ENCODE measurements at places on chromosomes 5 and 9.

DNA sequence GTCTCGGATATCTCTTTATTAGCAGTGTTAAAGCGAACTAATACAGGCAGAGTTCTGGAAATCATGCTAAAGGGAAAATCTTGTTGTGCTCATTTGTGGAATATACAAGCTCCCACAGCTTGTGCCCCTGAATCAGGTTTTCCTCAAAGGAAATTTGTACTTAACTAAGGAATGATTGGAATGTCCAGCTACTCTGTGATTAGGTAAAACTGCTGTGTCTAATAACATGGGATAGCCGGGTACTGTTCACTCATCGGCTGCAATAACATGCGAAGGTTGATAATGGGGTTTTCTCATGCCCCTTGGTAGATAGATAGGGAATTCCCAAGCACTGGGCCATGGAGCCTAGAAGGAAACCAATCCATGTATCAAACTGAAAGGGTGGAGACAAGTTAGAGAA is 306.7 kb downstream of the NR2F1-AS1 start:
- no peak overlapping the region for H3K27ac ChIP-seq
- no peaks in the 10 kb centered on the region for H3K27me3 ChIP-seq
- H3K36me3 ChIP-seq, result no peaks in the 10 kb centered on the region
- no peaks in the 10 kb centered on the region for H3K4me1 ChIP-seq
- no peak for DNase-seq

DNA sequence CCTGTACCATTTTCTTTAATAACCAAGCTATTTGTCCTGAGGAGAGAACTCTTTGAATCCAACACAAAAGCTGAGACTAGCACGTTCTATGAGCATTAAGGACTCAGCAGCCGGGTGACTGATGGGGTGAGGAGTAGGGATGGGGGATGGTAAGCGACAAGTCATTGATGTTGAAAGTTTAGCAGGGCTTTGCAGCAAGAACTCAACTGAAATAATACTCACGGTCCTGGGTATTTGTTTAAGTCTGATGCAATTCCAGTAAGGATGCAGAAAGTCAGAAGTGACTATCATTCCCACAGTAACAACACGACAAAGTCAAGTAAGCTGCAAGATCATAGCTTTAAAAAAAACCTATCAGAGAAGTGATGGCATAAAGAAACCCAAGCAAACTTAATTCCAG is 131.1 kb downstream of the ACTL7B start:
- no peak overlapping the region for H3K4me3 ChIP-seq
- H3K27ac ChIP-seq, result no peak overlapping the region
- DNase-seq, result no peak
- H3K4me1 ChIP-seq, result no peaks in the 10 kb centered on the region
- H3K27me3 ChIP-seq, result no peaks in the 10 kb centered on the region

GRCh38 chr9:131685753-131686706 is 53.8 kb downstream of the RAPGEF1 start:
- H3K4me3 ChIP-seq, result no peak overlapping the region
- no peaks in the 10 kb centered on the region for H3K27me3 ChIP-seq
- DNase-seq, result no peak
- H3K36me3 ChIP-seq, result no peaks in the 10 kb centered on the region
- H3K4me1 ChIP-seq, result peaks cover 1% of the 10 kb centered on the region

DNA sequence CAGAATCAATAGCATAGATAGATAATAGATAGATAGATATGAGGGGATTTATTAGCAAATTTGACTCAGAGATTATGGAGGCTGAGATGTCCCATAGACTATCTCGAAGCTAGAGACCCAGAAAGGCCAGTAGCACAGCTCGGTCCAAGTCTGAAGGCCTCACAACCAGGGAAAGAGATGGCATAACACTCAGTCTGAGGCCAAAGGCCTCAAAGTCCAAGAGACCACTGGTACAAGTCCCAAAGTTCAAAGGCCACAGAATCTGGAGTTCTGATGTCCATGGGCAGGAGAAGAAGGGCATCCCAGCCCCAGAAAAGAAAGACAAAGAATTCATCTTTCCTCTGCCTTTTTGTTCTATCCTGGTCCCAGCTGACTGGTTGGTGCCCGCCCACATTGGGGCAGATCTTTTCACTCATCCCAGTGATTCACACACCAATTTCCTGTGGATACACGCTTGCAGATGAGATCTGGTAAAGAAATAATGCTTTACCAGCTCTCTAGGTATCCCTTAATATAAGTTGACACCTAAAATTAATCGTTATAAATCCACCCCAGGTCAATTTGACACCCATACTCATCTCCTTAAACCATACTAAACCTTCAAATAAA is 127.8 kb upstream of the FBN2 start:
- H3K4me3 ChIP-seq, result no peak overlapping the region
- H3K4me1 ChIP-seq, result no peaks in the 10 kb centered on the region
- H3K27me3 ChIP-seq, result no peaks in the 10 kb centered on the region
- DNase-seq, result no peak
- no peaks in the 10 kb centered on the region for H3K36me3 ChIP-seq
- H3K27ac ChIP-seq, result no peak overlapping the region

DNA sequence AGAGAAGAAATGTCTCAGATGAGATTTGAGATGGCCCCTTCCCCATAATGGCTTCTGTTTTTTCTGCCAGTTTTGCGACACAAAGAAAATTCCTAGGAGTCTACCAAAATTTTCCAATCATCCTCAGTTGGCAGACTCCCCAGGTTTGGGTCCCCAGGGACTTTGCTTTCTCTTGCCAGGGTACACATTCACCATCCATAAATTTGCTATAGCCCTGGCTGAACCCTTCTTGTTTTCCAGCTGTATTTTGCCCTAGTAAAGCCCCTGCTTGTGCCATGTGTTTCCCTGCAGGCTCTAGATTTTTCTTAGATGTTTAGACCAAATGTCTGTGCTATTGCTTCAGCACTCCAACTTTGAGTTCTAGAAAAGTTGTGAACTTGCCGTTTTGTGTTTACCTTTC is 283.2 kb downstream of the ANXA1 start:
- no peaks in the 10 kb centered on the region for H3K36me3 ChIP-seq
- H3K4me3 ChIP-seq, result no peak overlapping the region
- H3K27ac ChIP-seq, result no peak overlapping the region
- DNase-seq, result no peak
- H3K4me1 ChIP-seq, result no peaks in the 10 kb centered on the region

DNA sequence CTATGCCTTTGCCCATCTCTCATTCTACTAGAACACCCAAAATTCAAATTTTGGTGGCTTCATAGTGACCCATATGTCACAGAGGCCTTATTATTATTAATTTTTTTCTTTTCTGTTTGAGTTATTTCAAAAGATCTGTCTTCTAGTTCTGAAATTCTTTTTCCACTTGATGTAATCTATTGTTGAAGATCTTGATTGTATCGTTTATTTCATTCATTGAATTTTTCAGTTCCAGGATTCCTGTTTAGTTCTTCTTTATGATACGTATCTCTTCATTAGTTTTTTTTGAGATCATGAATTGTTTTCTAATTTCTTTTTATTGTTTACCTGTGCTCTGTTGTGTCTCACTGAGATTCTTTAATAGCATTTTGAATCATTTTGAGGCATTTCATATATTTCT is 24.6 kb upstream of the APBA1 start:
- H3K4me1 ChIP-seq, result no peaks in the 10 kb centered on the region
- no peak for DNase-seq
- H3K36me3 ChIP-seq, result no peaks in the 10 kb centered on the region
- no peak overlapping the region for H3K27ac ChIP-seq
- H3K27me3 ChIP-seq, result no peaks in the 10 kb centered on the region
- no peak overlapping the region for H3K4me3 ChIP-seq

- no peak overlapping the region for H3K27ac ChIP-seq
- DNase-seq, result no peak
- 0 out of 2 replicates have a peak, but pooled peaks cover 2% of the 10 kb centered on the region for H3K36me3 ChIP-seq
- H3K4me3 ChIP-seq, result no peak overlapping the region
- no peaks in the 10 kb centered on the region for H3K27me3 ChIP-seq
- H3K4me1 ChIP-seq, result peaks cover 3% of the 10 kb centered on the region
Measured at GRCh38 chr5:127402361-127402760, 111.8 kb downstream of the MEGF10 start.

DNA sequence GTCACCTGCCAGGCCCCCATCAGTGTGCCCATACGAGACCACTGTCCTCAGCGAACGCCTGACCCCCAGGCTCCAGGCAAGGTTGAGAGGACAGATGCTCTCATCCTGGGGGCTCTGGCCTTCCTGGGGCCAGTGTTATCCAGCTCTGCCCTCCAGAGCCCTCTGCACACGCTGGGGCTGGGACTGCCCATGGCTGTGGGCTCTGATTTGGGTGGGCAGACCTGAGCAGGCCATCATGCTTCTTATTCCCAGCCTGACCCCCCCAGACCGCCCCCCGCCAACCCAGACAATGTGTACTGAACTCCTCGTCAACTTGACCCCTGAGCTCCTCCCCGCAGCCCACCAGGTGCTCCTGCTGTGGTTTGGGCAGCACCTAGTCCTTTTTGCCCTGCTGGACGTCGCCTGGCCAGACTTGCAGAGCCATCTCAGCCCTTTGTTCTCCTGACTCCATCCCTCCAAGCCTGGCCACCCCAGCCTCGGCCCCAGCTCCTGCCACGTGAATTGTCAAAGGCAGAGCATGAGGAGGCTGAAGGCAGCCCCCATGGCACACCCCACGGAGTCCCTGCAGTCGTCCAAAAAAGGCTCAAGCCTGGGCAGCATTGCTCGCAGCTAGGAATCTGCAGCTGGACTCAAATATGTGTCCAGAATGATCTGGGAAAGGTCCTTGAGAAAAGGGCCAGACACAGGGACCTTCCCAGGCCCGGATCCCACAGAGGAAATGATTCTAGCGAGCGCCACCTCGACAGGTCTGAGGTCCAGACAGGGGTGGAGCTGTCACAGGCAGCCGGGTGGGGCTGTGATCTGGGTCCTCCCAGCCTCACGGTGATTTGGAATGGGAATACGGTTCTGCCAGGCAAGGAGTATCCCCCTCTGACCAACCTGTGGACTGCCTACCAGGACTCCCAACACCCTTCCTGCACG is 87.0 kb downstream of the ADAMTS2 start:
- no peak for DNase-seq
- H3K4me1 ChIP-seq, result 0 out of 2 replicates have a peak, but pooled peaks cover 1% of the 10 kb centered on the region
- no peak overlapping the region for H3K27ac ChIP-seq
- H3K36me3 ChIP-seq, result no peaks in the 10 kb centered on the region
- no peaks in the 10 kb centered on the region for H3K27me3 ChIP-seq

DNA sequence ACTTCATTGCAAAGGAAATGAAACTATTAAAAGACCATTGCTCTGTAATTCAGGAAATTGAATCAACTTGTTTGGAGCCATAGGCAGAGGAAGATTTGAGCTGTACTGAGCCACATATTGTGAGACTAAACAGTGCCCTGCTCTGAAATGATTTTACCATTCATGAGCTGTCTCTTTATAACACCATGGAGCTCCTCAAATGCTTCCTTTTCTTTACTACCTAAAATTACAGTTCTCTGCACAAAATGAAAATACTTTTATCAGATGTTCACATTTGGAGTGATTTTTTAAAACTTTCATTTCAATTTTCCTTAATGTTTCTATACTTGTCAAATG is 97.9 kb downstream of the NLN start:
- H3K27ac ChIP-seq, result no peak overlapping the region
- no peak for DNase-seq
- H3K4me3 ChIP-seq, result no peak overlapping the region
- H3K4me1 ChIP-seq, result 0 out of 2 replicates have a peak, but pooled peaks cover 1% of the 10 kb centered on the region

GRCh38 chr9:126520453-126520852 is 93.3 kb upstream of the LMX1B start:
- H3K36me3 ChIP-seq, result no peaks in the 10 kb centered on the region
- H3K4me1 ChIP-seq, result 0 out of 2 replicates have a peak, but pooled peaks cover 2% of the 10 kb centered on the region
- H3K27me3 ChIP-seq, result no peaks in the 10 kb centered on the region
- H3K4me3 ChIP-seq, result no peak overlapping the region
- DNase-seq, result no peak
- H3K27ac ChIP-seq, result no peak overlapping the region

DNA sequence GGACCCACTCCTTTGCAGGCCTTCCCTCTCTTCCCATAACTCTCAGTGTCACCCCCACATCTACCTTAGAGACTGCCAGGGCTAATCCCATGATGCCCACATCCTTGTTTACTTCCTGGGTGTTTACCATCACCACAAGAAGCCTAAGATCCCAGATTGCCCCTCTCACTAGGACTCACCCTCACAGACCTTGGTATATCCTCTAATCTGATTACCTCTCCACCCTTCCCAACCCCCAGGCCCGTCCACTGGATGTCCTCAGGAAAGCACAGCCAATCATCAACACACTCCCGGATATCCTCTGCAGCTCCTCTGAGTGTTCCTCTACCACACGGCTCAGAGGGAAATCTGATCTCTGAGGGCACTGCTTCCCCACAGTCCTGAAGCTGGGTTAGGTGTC is 91.0 kb downstream of the FOXD1 start:
- no peak for DNase-seq
- H3K27ac ChIP-seq, result no peak overlapping the region
- H3K36me3 ChIP-seq, result no peaks in the 10 kb centered on the region
- H3K4me3 ChIP-seq, result no peak overlapping the region
- H3K27me3 ChIP-seq, result no peaks in the 10 kb centered on the region
- H3K4me1 ChIP-seq, result no peaks in the 10 kb centered on the region

GRCh38 chr5:54927097-54927746 is 58.2 kb downstream of the ESM1 start:
- no peaks in the 10 kb centered on the region for H3K36me3 ChIP-seq
- H3K27ac ChIP-seq, result no peak overlapping the region
- peaks cover 2% of the 10 kb centered on the region for H3K27me3 ChIP-seq

DNA sequence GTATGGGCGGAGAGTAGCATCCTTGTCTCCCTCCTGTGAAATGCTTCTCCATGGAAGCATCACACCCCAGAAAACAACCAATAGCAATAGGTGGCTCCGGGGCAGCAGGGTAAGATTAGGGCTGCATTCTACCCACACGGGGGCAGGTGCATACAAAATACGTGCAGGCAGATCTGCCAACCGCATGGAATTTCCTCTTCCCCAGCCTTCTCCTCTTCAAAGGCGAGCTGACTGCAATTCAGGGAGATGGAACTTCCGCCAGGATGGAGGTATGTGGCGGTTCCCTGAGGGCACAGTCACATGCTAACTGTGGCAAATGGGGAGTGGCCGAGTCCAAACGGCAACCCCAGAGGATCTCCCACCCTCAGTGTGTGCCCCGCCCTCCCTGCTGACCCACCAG is 81.5 kb downstream of the LMNB1 start:
- H3K27ac ChIP-seq, result no peak overlapping the region
- no peaks in the 10 kb centered on the region for H3K36me3 ChIP-seq
- H3K27me3 ChIP-seq, result no peaks in the 10 kb centered on the region
- no peak overlapping the region for H3K4me3 ChIP-seq
- peak; percentile 41 for DNase-seq
- peaks cover 4% of the 10 kb centered on the region for H3K4me1 ChIP-seq

DNA sequence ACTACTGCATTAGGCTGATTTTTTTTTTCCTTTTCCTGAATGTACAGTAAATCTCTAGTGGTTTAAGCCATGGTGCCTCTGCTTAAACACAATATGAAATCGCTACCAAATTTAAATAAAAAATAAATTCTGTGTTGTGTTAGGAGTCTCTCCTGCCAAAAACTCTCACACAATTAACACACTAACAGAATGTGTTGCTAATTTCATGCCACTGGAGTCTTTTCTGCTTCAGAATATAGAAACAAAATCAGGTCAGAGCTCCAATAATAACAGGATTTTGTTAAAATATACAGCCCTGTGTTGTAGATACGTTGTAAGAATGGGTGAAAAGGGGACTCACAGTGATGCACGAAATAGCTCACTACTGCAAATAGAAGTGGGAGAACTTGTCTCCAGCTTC is 398.8 kb downstream of the ZSWIM6 start:
- H3K4me1 ChIP-seq, result peaks cover 5% of the 10 kb centered on the region
- H3K27ac ChIP-seq, result no peak overlapping the region
- H3K36me3 ChIP-seq, result no peaks in the 10 kb centered on the region
- H3K4me3 ChIP-seq, result no peak overlapping the region
- H3K27me3 ChIP-seq, result no peaks in the 10 kb centered on the region

- peaks cover 18% of the 10 kb centered on the region for H3K4me1 ChIP-seq
- H3K4me3 ChIP-seq, result no peak overlapping the region
- H3K36me3 ChIP-seq, result no peaks in the 10 kb centered on the region
Measured at GRCh38 chr9:89498852-89499480, 1.1 kb upstream of the SEMA4D start.

- no peaks in the 10 kb centered on the region for H3K36me3 ChIP-seq
- no peak for DNase-seq
- peaks cover 5% of the 10 kb centered on the region for H3K4me1 ChIP-seq
- H3K27me3 ChIP-seq, result no peaks in the 10 kb centered on the region
Measured at GRCh38 chr5:125197321-125197720, 450.9 kb upstream of the ZNF608 start.
